ENCODE measurements at places on chromosomes 11 and 22.

DNA sequence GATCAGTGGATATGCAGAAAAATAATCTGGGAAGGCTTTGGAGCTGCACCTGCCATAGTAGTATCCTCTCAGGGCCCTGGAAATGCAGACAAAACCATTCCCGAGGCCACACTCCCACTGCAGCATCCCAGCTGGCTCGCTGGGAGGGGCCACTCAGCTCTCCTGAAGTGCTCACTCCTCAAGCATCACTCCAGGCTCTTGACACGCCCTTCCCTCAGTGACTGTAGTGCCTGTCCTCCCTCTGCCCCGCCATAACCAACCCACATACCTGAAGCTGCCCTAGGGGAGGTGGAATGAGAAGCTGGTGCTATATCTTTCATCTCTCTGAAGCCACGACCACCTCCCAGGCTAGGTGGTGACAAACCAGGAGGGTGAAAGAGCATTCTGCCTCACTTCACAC, 4.8 kb downstream of the DSCAML1 start:
- no peak for DNase-seq

GRCh38 chr22:27090611-27091011, 433.2 kb downstream of the MIAT start:
- DNase-seq = no peak

DNA sequence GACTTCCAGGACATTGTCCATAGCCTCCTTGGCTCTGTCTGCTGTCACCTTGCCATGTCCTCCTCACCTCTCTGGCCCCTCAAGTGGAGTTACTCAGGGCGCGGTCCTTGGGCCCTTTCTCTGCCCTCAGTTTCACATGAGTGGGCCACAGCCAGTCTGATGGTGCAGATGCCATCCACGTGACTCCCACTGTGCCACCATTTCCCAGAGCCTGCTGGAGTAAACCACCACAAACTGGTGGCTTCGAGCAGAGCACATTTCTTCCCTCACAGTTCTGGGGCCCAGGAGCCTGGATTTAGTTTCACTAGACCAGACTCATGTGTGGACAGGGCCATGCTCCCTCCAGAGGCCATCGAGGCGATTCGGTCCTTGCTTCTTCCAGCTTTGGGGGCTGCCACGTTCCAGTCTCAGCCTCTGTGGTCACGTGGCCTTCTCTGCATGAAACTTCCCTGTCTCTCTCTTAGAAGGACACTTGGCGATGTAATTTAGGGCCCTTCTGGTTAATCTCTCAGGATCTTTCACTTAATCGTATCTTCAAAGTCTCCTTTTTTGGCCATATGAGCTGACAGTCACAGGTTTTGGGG, 14.6 kb downstream of the SMARCB1 start:
- no peak for DNase-seq

GRCh38 chr11:35611741-35612140, 6.5 kb upstream of the FJX1 start:
- no peak for DNase-seq

DNA sequence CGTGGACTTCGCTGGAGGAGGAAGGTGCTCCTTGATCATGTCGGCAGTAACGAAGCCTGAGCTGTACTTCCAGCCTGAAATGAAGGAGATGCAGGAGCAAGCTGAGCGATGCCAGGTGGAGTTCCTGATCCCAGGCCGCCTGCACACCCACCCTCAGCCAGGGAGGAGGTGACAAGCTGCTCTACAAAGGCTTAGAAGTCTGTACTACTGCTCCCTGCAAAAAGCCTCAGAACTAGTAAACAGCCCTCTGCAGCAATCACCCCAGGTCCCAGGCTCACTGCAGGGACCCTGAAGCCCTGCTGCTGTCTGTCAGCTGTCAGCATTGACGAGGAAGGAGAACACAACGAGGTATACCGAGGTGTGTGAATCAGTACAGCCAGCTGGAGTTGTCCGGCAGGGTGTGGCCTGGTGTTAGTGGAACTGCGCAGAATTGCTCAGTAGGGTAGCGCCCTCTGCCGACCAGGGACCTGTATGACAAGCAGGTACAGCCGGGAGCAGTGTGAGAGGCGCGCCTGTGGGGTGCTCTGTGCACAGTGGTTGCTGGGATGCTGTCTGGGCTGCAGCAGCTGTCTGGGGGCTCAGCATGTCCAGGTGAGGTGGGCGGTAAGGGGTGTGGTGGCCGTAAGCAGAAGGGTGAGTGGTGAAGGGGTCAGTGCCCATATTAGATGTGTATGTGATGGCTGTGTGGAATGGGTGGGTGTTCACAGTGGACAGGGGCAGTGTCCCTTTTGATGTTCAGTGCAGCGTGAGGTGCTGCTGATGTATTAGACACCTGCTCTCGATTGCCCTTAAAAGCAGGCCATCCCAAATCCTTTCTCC, 7.6 kb downstream of the CYB5R2 start:
- DNase-seq = peak; percentile 77

- peak; percentile 36 for DNase-seq
Observed at GRCh38 chr11:100753172-100753543, 66.1 kb downstream of the ARHGAP42 start.

DNA sequence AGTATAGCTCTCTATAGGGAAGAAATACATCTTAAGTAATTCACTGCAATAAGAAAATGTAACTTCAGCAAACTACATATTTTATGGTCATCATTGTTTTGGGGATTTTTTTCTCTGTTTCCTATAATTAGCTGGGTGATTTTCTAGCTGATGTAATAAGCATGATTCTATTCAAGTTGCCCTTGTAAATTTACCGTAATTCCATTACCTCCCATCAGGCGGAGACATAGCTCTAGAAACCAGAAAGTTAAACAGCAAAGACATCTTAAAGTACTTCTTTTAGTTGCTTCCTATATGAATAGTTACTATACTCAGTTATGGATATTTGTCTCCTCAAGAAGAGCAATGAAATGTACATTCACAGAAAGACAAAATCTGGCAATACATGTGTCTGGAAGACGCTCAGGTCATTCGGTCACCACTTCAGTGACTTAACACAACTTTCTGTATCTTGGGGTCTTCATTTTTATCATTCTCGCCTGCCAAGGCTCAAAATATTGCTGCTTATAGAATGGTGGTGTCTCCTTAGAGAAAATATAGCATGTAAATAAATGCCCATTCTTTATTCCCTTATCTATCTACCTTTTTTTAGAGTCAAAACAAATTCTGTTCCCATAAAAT, 239.9 kb upstream of the ZC3H12C start:
- DNase-seq = peak; percentile 43

DNA sequence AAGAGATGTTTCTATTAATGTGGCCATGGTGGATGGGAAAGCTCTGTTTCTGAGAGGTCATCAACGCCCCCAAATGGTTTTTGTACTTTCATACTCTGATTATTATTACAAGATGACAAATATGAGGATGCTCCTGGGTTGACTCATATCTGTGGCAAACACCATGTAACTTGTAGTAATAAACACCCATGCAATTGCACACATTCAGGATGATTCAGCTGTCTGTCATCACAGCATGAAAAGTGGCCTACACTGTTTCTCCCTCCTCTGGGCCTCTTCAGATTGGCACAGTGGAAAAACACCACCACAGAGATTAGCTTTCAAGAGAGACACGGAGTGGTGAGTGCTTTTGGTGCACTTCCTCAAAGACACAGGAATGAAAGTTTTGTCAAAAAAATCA, 85.4 kb downstream of the MTNR1B start:
- DNase-seq = no peak

DNA sequence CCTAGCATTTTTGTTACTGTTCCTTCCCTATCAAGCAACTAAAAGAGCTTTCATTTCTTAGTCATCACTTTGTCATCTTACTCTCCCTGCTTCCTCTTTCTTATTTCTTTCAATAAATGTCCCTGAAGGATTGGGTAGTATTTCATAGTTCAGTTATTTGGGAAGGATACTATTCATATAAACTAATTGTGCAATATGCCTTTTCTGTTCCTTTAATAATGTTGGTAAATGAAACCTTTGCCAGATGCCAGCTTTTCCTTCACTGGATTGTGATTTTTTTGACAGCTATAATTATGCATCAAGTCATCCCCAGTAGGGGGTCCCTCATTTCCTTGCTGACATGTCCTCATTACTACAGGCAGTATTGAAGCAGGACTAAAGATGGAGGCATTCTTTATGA, 101.7 kb downstream of the ATM start:
- no peak for DNase-seq

GRCh38 chr11:111845276-111846028, 25.9 kb downstream of the ALG9 start:
- DNase-seq = no peak

- DNase-seq = no peak
Observed at GRCh38 chr11:45857961-45858474, 10.7 kb downstream of the CRY2 start.

All from neural progenitor cell (in vitro differentiated cells).